ENCODE measurements at places on chromosomes 4 and X.

GRCh38 chr4:27154706-27155105 is 294.1 kb downstream of the STIM2 start:
- no peak for DNase-seq

DNA sequence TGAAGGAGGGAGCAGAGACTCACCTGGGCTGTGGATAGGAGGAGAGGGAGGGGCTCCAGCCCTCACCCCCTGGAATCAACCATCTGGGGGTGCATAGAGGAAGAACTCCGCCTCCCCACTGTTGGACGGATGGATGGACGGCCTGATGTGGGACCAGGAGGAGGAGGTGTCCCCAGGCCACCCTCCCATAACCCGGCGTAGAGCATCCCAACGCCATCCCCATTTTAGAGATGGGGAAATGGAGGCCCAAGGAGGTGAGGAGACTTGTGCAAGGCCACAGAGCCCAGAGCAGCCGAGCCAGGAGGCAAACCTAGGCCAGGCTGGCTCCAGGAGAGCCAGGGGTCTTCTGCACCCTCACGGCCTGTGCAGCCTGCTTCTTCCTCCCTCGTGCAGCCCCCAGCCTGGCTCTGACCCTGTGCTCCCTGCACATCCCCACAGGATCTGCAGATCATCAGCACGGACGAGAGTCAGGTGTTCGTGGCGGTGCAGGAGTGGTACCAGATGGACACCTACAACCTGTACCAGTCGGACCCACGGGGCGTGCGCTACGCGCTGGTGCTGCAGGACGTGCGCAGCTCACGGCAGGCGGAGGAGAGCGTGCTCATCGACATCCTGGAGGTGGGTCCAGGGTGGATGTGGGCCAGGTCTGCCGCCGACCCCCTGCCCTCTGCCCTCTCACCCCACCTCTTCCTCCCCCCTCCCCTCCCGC is 241.0 kb upstream of the PSAPL1 start:
- DNase-seq: no peak

- no peak for DNase-seq
Observed at GRCh38 chr4:52925531-52925968, 63.4 kb downstream of the RASL11B start.

GRCh38 chr4:118367361-118367760 is 14.6 kb upstream of the PRSS12 start:
- no peak for DNase-seq

GRCh38 chr4:31964685-31965084 is 1244.5 kb downstream of the PCDH7 start:
- DNase-seq: no peak

- DNase-seq: no peak
Observed at GRCh38 chr4:25030277-25031076, at the start of gene LGI2. Gene LGI2, minus strand, starts transcription at chr4:25030946. Its CDS starts 253 bp downstream, at chr4:25030693.

DNA sequence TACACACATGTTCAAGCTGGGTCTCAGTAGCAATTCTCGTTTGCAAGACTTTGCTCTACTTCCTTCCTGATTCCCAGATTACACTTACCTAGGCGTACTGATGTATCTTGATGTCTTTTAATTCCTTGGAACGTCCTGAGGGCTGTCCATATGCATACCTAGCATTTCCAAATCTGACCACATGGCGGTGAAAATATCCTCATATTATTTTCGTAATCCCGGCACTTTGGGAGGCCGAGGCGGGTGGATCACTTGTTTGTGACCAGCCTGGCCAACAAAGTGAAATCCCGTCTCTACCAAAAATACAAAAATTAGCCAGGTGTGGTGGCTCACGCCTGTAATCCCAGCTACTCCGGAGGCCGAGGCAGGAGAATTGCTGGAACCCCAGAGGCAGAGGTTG is 1786.3 kb upstream of the TENM3 start:
- DNase-seq: no peak

GRCh38 chrX:96417695-96418094 is 266.9 kb upstream of the DIAPH2 start:
- no peak for DNase-seq

DNA sequence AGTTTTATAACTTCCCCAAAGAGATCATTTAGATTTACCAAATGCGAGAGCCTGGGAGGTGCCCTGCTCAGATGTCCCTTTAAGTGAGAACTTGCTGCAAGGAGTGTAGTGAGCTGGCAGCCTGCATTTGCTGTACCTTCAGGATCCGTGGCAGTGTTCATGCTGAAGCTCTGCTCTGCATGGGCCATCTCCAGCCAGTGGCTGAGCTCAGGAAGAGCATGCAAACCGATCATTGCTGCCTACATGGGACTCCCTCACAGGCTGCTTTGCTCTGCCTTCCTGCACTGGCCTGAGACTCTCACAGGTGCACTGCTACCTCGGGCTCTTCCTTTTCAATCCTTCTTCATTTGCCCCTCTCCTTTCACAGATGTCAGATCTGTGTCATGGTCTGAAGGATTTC is 152.0 kb upstream of the SFRP2 start:
- no peak for DNase-seq

DNA sequence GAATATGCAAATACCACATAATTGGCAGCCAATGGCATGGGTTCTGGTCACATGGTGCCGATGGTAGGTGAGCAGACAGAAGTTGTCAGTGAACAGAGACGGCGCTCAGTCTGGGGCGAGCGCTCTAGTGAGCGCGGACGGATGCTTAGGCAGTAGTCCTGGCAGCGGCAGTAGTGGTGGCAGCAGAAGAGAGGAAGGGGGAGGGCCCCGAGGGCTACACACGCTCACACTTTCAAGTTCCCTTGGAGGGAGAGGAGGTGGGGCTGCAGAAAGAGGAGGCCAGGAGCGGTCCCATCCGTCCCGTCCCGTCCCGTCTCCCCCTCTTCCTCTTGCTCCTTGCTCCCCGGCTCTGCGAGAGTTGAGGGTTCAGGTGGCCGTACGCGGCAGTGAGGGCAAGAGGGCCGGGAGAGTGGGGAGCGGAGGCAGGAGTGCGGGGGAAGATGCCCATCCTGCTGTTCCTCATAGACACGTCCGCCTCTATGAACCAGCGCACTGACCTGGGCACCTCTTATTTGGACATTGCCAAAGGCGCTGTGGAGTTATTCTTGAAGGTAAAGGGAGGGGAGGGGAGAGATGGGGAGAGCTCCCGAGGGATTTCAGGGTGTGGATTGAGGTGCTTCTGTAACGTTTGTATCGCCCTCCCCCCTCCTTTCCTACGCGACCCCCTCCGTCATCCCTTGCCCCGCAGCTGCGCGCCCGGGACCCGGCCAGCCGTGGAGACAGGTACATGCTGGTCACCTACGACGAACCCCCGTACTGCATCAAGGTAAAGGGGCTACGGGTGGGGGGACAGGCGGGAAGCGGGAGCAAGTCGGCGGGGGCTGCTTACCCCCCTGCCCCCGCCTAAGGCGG is at the start of gene INTS6L:
Gene INTS6L (plus strand): TSS at position 108 of the 852 bp plus-strand sequence. CDS start 333 bp downstream, at position 441.
- DNase-seq: peak; percentile 91

All from Jurkat, Clone E6-1 (cell line).